ENCODE measurements at places on chromosomes 11 and 22. TPM values are rescaled to one million over a fixed set of nuclear protein-coding genes. Genes with fewer than 3 reads are reported as not detected.

Gene CCDC87
- total RNA-seq: not detected

Gene MB
- 12.5 TPM for total RNA-seq

Gene TCIRG1
- 43.4 TPM for total RNA-seq

Gene C11orf97
- total RNA-seq: not detected

GRCh38 chr11:6604790-6605189 is 1.2 kb downstream of the ILK start:
- no peak for DNase-seq

- no peak for DNase-seq
These were observed 90.8 kb upstream of the SHANK2 start for GRCh38 chr11:71342951-71343827.

DNA sequence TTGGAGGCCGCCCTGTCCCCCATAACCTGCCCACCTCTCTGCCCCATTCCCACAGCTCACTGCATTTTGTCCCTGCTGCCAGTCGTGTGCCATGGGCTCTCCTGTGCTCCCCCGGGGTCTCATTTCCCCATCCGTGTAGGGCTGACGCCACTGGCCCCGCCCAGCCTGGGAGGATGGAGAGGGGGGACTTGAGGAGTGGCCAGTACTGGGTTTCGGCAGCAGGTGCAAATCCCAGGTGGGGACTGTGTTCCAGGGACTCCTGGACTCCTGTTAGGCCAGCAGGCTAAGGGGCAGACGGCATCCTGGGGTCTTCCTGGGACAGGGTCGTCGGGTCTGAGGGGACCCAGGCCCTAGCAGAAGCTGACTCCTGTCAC is 1.2 kb upstream of the MYO7A start:
- no peak for DNase-seq

DNA sequence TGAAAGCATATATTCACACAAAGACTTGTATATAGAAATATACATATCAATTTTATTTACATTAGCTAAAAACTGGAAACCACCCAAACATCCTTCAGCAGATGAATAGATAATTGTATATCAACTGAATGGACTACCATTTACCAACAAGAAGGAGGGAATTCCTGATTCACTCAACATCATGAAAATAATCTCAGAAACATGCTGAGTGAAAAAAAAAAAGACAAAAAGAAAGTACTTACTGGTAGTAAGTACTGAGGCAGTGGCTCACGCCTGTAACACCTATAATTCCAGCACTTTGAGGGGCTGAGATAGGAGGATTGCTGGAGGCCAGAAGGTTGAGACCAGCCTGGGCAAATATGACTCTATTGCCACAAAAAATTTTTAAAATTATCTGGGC is 7.4 kb upstream of the IPO7 start:
- no peak for DNase-seq

- DNase-seq: no peak
These were observed 62.1 kb downstream of the GRK3 start for GRCh38 chr22:25626624-25626990.

- DNase-seq: no peak
These were observed 1.4 kb upstream of the C22orf39 start for GRCh38 chr22:19448739-19449421.

DNA sequence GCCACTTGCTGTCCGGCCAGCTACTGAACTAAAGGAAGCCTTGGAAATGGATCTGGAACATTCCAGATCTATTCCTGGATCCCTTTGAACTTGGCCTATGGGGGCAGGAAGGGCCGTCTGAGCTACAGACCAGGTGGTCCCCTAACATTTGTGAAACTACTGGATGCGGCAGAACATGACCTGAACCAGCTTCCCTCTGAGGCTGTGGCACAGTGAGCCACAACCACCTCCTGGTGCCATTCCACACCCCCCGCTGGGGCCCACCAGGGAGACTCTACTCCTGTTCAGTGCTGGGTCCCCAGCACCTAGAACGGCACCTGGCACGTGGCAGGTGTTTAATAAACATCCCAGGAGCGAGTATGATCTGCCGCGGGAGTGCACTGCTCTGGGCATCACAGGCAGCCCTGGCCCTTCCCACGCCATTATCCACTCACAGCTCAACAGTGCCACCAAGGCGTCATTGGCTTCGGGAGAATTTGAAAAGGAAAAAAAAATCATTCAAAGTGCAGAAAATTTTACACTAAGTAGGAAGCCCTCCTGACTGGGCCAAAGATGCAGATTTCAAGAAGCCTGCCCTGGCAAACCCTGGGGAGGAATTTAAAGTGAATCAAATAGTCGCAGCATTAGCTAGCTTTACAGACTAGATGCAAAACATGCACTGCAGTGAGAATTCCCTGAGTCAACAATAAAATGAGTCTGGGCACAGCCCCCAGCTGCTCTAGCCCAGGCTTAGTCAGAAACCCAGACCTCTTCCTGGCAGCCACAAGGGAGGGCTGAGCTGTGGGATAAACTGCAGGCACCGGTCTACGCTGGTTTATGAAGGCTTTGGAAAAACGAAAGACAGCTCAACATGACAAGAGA is 14.3 kb upstream of the EFCAB6 start:
- no peak for DNase-seq

DNA sequence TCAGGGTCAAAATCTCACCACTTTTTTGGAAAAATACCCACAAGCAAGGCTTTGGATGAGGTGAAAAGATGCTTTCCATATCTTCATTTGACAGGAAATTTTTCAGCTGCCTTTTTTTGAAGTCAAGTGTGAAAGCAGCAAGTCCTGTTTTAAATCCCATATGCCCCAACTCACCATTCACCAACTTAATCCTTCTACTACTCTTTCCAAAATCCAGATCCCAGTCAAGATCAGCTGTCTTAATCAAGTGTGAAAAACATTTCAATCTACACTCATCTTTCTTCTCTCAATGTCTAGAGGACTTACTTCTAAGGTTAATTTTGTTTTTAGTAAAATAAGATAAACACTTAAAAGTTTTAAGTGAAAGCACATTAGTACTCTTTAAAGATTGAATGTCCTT is 128.4 kb upstream of the CEP126 start:
- no peak for DNase-seq

- no peak for DNase-seq
These were observed 10.4 kb upstream of the TSKU start for GRCh38 chr11:76772783-76773106.

DNA sequence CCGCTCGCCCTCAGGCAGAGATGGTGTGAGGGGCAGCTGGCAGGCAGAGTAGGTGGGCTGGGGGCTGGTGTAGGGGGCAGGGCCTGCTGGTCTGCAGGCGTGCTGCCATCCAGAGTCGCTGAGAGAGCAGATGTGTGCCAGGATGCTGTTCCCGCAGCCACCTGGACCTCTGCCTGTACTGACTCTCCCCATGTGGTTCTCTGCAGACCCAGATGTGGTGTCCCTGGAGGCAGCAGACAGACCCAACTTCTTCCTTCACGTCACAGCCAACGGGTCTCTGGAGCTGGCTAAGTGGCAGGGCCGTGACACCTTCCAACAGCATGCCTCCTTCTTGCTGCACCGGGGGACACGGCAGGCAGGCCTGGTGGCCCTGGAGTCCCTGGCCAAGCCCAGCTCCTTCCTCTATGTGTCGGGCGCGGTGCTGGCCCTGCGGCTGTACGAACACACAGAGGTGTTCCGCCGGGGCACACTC is 58.6 kb downstream of the OTOG start:
- no peak for DNase-seq

DNA sequence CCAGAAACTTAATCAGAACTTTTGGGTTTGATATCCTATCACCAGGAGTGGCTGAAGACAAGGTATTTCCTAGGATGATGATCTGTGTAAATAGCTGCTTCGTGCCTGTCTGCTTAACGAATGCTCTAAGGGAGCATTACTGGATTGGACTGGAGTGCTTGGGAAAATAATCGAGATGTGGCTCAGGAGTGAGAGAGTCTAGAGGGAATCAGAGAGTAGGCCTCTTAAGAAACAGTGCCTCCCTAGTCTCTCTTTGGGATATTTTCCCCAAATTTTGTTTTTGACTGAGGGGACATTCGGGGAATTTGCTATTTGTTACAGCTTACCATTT is 2.5 kb downstream of the MAML2 start:
- no peak for DNase-seq

DNA sequence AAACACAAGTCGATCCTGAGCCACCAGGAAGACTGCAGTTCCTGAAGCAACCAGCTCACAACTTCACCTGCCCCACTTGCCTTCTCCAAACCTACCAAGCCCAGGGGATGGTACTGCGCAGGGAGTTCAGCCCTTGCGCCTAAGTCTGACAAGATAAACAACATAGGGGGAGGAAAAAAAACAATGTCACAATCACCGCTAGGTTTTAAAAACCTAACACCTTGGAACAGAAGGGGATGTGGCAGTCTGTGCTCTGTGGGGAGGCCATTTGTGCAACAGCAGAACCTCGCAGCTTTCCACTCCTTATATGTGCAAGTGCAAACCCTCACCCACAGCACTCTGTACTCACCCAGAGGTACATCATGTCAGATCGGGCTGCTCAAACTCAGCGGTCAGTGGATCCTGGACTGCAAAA is 134.2 kb downstream of the RBFOX2 start:
- no peak for DNase-seq

DNA sequence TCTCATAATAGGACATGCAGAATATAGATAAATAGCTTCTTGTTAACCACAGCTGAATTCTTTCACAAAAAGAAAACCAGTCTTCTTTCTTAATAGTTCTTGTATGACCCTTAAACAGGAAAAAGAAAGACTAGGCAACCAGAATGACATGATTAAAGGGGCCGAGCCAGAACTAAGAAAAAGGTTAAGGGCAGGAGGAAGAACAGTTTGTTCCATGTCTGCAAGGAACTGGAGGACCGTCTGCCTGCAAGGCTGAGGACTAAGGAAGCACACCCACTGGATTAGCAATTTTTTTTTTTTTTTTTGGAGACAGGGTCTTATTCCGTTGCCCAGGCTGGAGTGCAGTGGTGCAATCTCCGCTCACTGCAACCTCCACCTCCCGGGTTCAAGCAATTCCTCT is 26.0 kb upstream of the TMPRSS5 start:
- no peak for DNase-seq

DNA sequence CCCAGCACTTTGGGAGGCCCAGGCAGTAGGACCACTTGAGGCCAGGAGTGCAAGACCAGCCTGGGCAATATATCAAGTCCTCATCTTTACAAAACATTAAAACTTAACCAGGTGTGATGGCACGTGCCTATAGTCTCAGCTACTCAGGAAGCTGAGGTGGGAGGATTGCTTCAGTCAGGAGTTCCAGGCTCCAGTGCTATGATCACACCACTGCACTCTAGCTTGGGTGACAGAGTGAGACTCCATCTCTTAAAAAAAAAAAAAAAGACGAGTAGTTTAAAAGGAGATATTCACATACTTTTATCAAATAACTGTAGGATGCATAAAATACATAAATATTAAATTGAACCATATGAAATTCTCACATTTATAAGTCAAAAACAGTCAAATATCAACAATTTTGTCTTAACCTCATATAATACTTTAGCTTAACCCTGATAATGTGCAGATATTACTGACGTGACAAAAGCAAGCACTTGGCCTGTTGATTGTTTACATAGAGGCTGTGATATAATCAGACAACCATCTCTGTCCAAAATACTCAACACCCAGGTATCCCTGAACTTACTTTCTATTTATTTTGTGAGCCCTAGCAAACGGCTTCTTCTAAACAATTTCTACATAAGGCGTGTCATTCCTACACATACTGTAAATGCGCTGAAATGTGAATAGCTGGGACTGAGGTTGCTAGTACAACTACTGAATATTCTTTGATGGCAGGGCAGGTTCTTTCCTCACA is 57.0 kb downstream of the PRCP start:
- DNase-seq: no peak

DNA sequence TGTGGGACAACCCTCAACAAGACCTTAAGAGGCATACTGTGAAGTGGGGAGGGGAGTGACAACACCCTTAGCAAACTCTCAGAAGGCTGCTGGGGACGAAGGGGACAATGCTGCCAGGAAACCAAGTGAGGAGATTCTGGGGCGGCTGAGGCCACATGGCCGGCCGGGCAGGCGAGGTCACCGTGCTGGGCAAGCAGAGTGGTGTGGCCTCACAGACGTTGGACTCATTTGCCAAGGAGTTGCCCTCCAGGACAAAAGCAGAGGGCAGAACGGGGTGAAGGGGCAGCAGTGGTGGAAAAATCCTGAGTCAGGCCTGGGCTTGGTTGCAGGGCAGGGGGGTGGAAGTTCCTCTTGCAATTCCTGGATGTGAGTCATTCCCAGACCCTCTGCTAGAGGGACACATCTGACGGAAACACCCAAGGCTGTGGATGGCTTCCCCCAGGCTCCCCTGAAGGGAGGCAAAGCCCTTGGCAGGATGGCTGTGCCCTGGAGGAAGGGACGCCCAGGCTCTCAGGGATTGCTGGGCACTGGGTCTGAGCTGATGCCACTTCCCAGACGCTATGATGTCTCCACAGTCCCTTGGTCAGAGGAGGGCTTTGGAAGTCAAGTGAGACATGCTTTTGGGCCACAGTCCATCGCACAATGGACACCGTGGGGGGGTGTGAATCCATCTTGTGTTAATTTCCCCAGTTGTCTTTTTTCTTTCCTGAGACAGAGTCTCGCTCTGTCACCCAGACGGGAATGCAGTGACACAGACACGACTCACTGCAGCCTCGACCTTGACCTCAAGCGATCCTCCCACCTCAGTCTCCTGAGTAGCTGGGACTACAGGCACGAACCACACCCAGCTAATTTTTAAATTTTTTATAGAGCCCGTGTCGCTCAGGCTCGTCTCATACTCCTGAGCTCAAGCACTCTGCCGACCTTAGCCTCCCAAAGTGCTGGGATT is 16.2 kb upstream of the SHANK3 start:
- no peak for DNase-seq

- DNase-seq: no peak
These were observed 5.9 kb downstream of the GNG3 start for GRCh38 chr11:62713343-62713742.

DNA sequence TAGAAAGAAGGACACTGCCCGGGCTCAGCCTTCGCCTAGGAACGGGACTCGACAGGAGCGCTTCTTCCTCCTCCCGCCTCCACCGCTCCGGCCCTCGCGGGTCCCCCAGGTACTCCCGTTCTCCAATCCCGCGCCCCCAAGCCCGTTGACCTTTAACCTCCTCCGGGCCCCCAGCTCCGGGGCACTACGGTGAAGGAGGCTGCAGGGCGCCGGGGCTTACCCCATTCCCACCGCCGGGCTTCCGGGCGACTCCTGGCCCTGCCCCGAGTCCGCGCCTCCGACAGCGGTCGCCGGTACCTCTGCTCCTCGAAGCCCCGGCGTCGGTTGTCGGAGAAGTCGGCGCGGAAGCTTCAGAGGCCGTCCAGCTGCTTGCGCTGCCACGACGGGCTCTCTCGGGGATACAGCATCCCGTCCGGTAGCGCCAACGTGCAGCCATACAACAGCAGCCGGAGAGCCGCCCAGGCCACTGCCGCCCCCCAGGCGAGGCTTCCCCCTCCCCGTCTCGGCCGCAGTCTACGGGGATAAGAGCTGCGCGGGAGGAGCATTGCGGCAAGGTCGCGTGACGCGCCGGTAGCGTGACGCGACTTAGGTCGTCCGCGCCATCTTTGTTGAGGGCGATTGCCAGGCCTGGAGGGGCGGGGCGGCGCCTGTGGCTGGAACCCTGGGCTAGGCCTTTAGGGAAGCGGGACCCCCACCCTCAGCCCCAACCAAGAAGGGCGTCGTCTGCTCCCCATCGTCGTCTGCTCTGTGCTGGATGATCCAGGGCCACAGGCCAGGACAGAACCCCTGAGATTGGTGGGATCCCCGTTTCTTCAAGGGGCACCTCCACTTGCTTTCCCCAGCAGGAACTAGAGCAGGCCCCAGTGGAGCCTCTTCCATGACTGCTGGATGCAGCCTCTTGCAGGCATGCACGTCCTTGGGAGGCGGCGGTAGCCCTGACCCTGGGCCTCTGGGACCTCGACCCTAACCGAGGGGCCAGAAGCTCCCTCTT is 26.3 kb downstream of the RGL4 start:
- peak; percentile 42 for DNase-seq

Data from urinary bladder (tissue), 4 donors.